Stimulated activated CD4-positive, alpha-beta T cell treated with anti-CD3 and anti-CD28 coated beads, Interleukin-1b, Interleukin-23, amount 100 ng/mL, for 48 hours (primary cell): ENCODE measurements at places on chromosomes 2 and 18.

DNA sequence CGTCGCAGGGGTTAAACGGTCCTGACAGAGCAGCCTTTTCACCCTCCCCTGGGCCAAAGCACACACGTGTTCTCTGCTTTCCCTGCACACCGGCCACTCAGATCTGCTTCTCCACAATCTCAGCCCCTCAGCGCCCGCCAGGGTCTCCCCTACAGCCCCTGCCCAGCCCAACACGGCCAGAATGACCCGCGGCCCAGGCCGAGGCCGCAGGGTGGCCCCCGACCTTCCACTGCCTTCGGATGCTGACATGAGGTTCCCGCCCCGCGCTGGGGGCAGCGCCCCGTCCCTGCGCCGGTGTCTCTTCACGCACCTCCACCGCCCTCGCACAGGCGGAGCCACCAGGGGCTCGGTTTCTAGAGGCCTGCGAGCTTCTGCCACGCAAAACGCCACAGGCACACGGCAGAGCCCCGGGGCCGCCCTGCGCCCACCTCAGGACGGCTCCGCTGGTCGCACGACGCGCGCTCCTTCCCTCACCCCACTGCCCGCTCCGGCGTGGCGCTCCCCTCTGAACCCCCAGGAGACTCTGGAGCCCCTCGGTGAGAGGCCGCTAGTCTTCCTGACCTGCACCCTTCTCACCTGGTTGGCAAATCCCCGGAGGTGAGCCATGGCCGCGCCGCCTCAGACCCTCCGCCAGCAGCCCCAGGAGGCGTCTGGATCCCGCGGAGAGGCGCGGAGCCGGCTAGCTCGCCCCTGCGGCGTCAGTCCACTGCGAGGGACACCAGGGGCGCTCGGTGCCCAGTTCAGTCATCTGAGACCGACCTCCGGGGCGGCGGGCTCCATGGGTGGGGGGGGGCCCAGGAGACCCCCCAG lies 749 bp downstream of the STK25 start:
- peak; percentile 36 for DNase-seq

DNA sequence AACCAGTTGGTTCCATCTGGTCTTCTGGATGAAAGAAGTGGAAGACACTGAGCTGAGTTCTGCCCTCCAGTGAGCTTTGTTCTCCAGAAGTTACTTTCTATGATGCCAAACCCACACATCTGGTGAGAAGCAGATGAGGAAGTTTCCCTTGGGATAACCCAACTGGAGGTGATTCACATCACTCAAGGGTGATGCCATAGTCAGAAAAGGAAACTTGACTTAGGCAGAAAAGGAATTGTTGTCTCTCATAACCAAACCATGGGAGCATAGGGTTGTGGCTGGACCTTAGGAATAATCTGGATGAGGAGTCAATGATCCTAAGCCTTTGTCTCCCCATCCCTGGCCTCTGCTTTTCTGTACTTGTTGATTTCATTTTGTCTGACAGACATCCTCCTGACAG lies 43.7 kb downstream of the CDC42EP3 start:
- no peak for DNase-seq

DNA sequence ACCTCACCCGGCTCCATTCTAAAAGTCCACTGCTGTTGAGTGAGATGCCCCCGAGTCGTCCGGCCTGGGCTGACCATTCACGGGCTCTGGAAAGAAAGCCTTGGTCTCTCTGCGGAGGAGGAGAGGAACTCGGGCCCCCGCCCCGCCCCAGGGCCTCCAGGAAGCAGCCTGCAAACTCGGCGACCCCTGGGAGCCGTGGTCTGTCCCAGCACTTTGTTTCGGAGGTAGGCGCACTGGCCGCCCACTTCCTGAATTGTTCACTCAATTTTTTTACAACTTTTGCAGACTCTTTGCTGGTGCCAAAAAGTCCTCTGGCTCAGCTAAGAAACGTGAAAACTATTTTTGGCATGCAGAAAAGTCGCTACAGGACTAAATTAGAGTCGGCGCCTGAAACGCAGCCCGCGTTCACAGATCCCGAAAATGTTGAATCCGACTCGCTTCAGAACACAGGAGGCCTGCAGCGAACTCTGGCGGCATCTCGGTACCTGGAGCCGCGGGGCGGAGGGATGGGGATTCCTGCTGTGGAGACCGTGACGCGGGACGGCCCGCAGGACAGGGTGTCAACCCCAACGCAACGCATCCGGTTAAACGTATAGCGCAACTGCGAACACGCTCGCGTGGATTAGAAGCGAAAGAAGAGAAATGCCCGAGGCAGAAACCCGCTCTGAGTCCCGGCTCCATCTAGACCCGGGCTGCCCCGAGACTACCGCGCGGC lies 1.5 kb downstream of the PXDN start:
- peak; percentile 22 for DNase-seq

DNA sequence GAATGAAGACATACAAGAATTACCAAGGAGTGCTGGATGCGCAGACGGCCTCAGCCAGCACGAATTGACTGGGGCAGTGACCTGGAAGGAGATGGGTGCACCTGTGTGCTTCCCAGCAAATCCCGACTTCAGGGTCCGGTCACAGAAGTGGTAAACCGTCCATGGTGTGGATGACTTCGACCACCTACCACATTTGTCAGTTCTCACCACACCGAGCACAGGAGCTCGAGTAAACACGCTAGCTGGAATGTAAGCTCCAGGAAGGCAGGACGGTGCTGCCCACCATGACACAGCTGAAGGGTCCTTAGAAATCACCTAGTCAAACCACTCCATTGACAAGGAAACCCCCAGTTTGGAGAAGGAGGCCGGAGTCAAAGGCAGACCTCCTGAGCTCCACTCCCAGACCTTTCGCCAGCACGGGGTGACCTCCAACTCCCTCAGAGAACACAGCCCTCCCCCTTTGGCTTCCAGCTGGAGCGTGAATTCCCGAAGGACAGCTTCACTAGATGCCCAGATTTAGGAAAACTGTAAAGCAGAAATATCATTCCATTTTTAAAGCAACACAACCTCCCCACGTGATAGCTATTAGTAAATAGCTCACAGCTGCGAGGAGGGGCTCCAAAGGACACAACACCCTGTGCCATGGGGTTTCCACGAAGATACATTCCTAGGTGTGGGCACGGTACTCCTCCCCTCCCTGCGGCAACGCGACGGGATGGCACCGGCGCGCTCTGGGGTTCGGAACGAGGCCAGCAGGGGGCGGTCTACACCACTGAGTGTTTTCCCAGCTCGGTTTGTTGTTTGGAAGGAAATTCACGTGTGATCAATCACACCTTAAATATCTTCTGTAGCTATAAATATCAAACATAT lies 34.1 kb upstream of the GNAL start:
- DNase-seq = peak; percentile 47

DNA sequence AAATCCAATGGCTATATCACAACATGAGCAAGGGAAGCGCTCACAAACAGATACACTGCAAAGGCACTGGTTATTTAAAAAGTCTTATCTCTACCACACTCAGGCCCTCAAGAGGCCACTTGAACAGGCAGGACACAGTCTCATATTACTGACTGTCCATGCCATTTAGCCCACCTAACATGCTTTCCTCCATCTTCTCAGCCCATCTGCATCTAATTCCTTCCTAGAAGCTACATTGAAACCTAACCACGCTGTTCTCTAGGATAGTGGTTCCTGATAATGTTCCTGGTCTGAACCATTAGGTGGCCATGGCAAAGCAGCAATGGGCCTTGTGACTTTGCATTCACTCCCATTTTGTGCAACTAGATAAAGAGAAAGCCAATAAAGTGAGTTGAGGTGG lies 22.5 kb upstream of the NEB start:
- DNase-seq = no peak

GRCh38 chr2:70125498-70125898 lies 38.2 kb downstream of the PCBP1 start:
- DNase-seq = no peak

DNA sequence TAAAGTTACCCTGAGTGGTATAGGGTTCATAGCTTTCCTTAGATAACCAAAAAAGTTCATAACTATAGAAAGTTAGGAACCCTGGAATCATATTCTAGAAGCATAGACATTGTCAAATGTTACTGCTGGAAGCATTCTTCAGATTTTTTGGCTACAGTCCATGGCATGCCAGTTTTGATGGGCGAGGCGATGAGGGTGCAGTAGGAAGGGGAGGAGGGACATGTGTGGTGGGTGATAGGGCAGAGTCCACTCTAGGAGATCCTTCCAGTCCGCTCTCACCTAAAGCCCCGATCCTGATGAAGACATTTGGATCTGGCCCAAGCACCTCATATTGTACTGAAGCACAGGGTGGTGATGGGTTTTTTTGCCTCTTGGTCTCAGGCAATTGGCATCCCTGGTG lies 91.8 kb downstream of the HRH4 start:
- DNase-seq = no peak
